Activated T-helper 1 cell treated with anti-CD3 and anti-CD28 coated beads, Interleukin-12 subunit alpha, Interleukin-12 subunit beta, Interleukin-2, Interleukin-4 antibody, amounts not matched to agents 30 ng/mL and 10 ng/mL and 1 ng/mL, durations not matched to agents 14 hours and 24 hours and 36 hours (primary cell): ENCODE measurements at places on chromosomes 16 and 17. TPM values are rescaled to one million over a fixed set of nuclear protein-coding genes. Genes with fewer than 3 reads are reported as not detected.

DNA sequence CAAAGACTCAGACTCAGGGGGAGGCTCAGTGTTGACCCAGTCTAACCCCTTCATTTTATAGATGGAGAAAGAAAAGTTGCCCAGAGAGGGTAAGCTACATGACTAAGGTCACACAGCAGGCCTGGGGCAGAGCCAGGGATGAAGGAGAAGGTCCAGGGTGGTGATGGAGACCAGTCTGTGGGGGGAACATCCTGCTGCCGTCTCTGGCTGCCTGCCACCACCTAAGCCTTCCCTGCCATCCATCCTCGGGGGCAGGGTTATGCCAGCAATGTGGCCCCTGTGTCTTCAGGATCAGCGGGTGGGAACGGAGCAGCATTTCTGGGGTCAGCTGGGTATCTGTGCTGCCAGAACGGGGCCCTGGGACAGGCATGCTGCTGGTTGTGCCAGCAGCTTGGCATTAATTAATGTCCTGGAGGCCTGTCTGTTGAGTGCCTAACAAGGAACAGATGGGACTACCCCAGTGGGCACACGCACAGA lies 5.5 kb downstream of the DOK4 start:
- no peak for DNase-seq

Gene CRYM
- total RNA-seq: not detected in 2 replicates

DNA sequence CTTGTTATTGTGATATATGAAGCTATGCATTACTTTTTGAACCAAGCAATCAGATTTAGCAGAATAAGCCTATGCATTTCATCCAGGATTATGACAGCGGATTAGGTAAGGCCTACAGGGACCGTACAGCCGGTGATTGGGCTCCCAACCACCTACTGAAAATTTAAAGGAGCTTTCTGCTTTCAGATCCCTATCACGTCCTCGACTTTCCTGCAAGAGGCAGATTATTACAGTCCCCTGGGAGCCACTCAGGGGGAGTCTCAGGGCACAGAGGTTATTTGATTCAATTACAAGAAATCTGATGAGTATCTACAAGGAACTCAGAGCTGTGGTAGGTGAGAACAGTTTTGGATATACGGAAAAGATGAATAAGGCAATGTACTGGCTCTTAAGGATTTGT lies 80.7 kb downstream of the HS3ST3B1 start:
- no peak for DNase-seq

Gene SPN
- 191 and 196 TPM in 2 replicates for total RNA-seq

- DNase-seq: no peak
These were observed 253.0 kb upstream of the AXIN2 start for GRCh38 chr17:65814418-65814817.
